NCI-H1930 (cell line): ENCODE measurements at places on chromosomes 11 and 22.

DNA sequence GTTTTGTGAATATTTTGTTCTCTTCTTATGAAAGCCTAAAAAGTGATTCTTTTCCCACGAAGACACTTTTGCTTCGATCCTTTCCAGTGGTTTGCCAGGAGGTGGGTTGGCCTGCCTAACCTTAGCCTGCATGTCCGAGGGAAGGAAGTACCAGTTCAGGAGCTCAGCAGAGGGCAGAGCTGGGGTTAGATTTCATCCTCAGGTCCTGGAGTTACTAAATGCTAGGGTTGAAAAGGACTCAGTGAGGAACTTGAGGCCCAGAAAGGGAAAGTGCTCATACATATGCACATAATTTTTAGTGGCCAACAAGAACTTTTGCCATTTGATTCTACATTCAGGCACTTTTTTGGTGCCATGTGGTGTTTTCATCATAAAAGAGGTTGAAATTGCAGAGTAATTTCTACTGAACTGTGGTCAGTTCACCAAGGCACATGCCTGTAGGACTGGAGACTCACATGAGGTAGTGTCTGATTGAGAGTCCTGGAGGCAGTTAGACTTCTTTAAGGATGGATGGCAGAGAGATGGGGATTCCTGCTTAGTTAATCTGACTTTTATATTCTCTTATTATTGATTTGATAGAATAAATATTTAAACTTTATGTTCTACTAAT is 36.7 kb downstream of the NCAM1 start:
- no peak for DNase-seq

DNA sequence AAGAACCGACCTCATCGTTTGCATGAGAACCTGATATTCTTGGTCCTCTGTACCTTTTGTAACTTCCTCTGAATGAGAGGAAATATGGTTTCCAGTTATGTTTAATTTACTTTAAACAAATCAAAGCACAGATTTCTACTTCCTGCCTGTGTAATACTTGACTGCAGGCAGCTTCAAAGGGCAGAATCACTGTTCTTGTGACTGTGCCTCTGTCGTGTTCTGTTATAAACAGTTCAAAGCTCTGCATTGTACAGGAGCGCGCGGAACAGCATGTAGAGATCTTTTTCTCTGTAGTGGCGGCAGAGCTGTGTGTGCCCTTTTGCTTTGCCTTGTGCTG is 73.2 kb upstream of the CLDN5 start:
- no peak for DNase-seq

DNA sequence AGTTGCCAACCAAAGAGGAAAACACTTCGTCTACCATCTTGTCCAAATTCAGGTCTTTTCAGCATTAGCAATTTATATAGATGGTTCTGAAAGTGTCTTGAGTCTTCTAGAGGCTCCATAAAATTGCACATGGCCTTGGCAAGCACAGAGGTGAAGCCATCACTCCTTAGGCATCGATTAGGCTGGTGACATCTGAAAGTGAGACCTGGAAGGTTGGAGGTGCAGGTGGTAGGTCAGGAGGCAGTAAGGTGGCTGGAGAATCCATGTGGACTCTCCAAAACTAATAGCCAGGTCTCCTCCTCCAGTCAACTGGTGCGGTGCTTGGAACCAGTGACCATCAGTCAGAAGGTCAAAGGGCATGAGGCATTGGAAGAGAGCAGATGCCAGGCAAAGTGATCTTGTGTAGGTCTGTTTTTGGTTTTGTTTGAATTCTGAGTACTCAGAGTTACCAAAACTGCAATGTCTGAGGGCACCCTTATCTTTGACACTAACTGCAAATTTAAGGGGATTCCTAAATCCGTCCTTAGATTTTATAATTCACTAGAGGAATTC is 6.6 kb upstream of the APOL2 start:
- DNase-seq, result no peak

- DNase-seq, result no peak
Observed at GRCh38 chr11:61610905-61611304, 30.0 kb upstream of the SYT7 start.

GRCh38 chr22:49148895-49149418 is 678.7 kb downstream of the BRD1 start:
- DNase-seq, result no peak

- DNase-seq, result no peak
Observed at GRCh38 chr11:11027288-11027687, 169.4 kb upstream of the ZBED5 start.

DNA sequence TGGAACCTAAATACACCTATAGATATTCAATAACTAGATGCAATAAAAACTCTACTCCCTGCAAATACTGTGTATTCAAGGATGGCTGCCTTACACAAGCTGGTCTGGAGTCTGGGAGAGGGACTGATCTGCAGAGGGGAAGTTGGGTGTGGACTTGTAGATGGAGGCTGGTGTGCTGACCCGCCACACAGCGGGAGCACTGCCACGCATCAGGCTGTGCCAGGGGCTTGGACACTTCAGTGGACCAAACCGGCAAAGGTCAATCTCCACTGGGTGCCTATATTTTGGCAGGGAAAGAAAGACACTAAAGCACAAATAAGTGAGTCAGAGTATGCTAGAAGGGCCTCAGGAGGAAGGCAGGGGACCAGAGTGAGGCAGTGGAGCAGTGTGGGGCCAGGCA is 2.1 kb upstream of the SHANK3 start:
- no peak for DNase-seq
